ENCODE measurements at places on chromosomes 4 and X.

- DNase-seq, result no peak
Measured at GRCh38 chr4:78661921-78662521, 110.5 kb downstream of the ANXA3 start.

GRCh38 chr4:52780206-52780605, 29.0 kb upstream of the ERVMER34-1 start:
- no peak for DNase-seq

- no peak for DNase-seq
Measured at GRCh38 chr4:85659610-85660218, 184.8 kb downstream of the ARHGAP24 start.

DNA sequence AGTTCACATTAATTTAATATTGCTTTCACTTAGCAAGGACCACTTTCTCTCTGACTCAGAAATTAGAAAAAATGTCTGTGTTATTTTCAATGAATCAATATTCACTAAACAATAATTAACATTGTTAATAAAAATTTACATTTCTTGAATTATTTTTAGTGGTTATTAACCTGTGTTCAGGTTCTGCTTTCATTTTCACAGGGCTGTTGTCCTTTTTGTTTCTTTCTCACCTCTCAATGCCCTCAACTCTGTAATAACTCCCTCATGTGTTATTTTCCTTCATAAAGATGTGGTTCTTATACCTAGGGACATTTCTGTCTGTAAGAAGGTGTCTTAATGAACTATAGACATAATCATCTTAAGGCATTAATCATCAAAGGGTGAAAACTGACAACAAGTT, 43.1 kb upstream of the PRR27 start:
- DNase-seq, result no peak

GRCh38 chr4:176587920-176588319, 204.8 kb downstream of the VEGFC start:
- DNase-seq, result no peak

DNA sequence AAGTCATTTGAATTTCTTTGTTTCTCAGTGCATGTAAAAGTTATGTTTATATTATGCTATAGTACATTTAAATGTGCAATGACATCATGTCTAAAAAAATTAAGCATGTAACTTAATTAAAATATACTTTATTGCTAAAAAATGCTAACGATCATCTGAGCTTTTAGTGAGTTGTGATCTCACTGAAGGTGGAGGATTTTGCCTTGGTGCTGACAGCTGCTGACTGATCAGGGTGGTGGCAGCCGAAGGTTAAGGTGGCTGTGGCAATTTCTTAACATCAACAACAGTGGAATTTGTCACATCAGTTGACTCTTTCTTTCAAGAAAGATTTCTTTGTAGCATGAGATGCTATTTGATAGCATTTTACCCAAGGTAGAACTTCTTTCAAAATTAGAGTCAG, 6.6 kb downstream of the ANAPC4 start:
- no peak for DNase-seq

- DNase-seq, result no peak
Measured at GRCh38 chrX:40224658-40225057, 126.9 kb upstream of the BCOR start.

GRCh38 chr4:3387943-3388361, 53.8 kb upstream of the HGFAC start:
- no peak for DNase-seq

- peak; percentile 26 for DNase-seq
Measured at GRCh38 chr4:73257651-73258435, 755 bp downstream of the ANKRD17 start.

- no peak for DNase-seq
Measured at GRCh38 chr4:45778514-45778913, 345.3 kb downstream of the GABRG1 start.

Data from putamen (tissue), 1 donor.